ENCODE measurements at places on chromosomes 13 and 19.

- DNase-seq, result no peak
Observed at GRCh38 chr13:96810104-96810503, 184.2 kb downstream of the OXGR1 start.

GRCh38 chr19:47839913-47840312 is 18.2 kb downstream of the CRX start:
- no peak for DNase-seq

GRCh38 chr13:78430166-78430791 is 173.1 kb downstream of the POU4F1 start:
- DNase-seq, result no peak

- DNase-seq, result no peak
Observed at GRCh38 chr13:21723807-21724505, 53.1 kb downstream of the FGF9 start.
